ENCODE measurements at places on chromosomes 1 and 21. TPM values are rescaled to one million over a fixed set of nuclear protein-coding genes. Genes with fewer than 3 reads are reported as not detected.

DNA sequence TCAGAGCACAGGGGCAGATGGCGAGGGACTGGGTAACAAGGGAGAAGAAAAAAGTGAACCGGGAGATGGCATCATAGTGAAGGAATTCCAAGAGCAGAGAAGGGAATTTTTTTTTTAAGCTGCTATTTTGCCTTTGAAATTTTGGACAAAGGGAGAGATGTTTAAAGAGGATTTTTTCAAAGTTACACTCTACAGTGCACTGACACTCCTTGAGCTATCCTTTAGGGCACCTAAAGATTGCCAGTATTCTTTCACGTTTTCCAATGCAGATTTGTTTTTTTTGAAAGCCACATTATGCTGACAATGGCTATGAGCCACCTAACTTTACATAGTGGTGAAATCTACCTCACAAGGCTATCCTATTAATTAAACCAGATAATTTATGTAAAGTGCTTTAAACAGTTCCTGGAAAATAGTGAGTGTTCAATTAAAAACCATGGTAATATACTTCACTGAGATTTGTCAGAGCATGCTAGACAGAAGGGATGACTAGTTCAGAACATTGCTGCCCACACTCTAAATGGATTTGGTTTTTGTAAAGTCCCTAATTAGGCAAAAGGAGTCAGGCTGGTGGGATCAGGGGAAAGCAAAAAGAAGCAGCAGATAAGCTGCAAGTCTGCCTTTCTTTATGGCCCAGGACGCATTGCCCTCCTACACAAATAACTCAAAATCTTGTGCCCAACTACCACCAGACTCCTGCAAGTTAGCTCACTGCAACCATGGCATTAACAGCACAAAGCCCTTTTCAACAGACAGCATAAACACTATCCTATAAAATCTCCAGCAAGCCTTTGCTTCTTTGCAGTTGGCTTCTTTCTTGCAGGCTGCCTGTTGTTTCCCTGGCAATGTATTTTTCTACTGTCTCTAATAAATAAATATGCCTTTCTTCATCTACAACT lies 53.9 kb downstream of the PRDX6 start:
- no peak for DNase-seq

DNA sequence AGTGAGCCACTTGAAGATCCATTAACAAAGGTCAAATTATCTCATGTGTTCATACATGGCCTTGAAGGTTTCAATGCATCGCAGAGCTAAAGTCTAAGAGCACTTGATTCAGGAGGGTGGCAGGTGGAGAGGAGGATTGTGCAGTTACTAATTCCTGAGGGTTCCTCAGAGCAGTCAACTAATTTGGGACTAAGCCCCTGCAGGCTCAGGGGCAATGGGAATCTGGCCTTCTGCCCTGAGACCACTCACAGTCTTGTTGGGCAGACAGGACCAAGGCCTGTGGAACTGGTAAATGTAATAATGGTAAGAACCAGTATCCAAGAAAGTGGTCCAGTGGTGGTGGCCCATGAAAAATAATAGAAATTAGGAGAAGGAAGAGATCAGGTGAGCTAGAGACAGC lies 127.4 kb upstream of the HMGB4 start:
- DNase-seq, result no peak

GRCh38 chr1:65260851-65261473 lies 48.4 kb upstream of the DNAJC6 start:
- no peak for DNase-seq

DNA sequence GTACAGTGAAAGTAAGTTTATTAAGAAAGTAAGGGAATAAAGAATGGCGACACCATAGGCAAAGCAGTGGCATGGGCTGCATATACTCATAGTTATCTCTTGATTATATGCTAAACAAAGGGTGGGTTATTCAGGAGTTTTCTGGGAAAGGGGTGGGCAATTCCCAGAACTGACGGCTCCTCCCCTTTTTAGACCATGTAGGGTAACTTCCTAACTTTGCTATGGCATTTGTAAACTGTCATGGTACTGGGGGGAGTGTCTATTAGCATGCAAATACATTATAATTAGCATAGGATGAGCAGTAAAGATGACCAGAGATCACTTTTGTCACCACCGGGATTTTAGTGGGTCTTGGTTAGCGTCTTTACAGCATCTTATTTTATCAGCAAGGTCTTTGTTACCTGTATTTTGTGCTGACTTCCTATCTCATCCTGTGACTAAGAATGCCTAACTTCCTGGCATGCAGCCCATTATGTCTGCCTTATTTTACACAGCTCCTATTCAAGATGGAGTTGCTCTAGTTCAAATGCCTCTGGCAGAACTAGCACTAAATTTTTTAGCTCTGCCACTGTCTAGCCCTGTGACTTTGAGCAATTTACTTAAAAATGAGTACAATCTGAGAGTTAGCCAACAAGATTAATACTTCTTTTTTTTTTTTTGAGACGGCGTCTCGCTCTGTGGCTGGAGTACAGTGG lies 110.3 kb upstream of the PALMD start:
- no peak for DNase-seq

OLFM3 gene
- polyA plus RNA-seq, result 27.1 TPM

HORMAD1 gene
- polyA plus RNA-seq, result not detected

LRRIQ3 gene
- 4.2 TPM for polyA plus RNA-seq

C1orf146 gene
- 0.18 TPM for polyA plus RNA-seq

DNA sequence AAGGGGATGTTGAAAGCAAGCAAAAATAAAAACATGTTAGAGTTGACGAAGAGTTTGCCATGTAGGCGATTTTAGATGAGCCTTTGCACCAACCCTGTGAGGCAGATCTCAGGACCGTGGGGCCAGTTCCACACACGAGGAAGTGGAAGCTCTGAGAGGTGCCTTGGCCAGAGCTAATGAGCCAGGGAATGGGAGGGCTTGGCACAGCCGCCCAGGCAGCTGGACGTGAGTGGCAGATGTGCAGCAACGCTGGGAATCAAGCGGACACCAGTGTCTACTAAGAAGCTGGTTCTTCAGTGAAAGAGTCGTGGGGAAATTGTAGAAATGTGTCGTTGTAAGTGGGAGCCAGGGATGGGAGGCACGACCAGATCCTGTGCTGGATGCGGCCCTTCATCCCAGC lies 58.9 kb upstream of the COL6A1 start:
- no peak for DNase-seq

GRCh38 chr1:43711524-43712386 lies 4.4 kb downstream of the ST3GAL3 start:
- DNase-seq, result no peak
